Muscle of leg (tissue), 16 donors: ENCODE measurements at places on chromosomes 7 and 10. TPM values are rescaled to one million over a fixed set of nuclear protein-coding genes. Genes with fewer than 3 reads are reported as not detected.

The LIPN gene
- total RNA-seq: not detected

The CAMK1D gene
- 5.1 TPM for total RNA-seq

- DNase-seq: peak; percentile 85
- H3K4me3 ChIP-seq: peak overlapping the region; percentile 11
- peak overlapping the region; percentile 75 for H3K27ac ChIP-seq
- H3K36me3 ChIP-seq: no peaks in the 10 kb centered on the region
Measured at GRCh38 chr10:121994429-121994941, 5.5 kb downstream of the TACC2 start.

GRCh38 chr10:26622891-26623290 lies 74.6 kb upstream of the PDSS1 start:
- H3K36me3 ChIP-seq: no peaks in the 10 kb centered on the region
- H3K27ac ChIP-seq: no peak overlapping the region
- H3K4me3 ChIP-seq: no peak overlapping the region
- no peak for DNase-seq

DNA sequence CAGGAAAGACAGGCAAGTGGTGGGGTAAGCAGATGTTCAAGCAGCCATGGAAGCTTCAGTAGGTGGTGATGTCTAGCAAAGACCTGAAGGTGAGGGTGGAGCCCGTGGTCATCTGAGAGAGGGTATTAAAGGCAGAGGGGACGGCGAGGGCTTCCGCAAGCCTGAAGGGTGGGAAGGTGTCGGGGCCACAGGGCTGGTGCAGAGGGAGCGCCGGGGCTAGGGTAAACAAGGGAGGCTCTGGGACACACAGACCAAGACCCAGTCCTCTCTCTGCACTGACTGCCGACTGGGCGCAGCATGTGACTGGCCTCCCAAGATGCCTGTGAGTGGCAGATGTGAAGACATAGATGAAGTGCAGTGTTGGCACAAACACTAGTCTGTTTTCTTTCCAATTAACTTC lies 132.4 kb downstream of the PKD1L1 start:
- H3K27ac ChIP-seq: no peak overlapping the region
- no peak overlapping the region for H3K4me3 ChIP-seq
- no peaks in the 10 kb centered on the region for H3K36me3 ChIP-seq
- DNase-seq: no peak
- H3K27me3 ChIP-seq: no peaks in the 10 kb centered on the region

DNA sequence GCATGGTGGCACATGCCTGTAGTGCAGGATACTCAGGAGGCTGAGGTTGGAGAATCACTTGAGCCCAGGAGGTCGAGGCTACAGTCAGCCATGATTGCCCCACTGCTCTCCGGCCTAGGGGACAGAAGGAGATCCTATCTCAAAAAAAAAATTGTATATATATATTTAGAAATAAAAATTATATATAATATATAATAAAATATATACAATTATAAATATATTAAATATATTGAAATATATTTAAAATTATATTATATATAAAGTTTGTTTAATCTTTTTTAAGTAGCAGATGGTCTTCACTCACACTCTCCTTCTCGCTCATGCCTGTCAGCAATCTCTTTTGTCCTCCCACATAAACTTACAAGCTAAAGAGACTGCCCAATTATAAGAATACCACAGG lies 58.5 kb downstream of the LMBR1 start:
- no peak overlapping the region for H3K4me3 ChIP-seq
- no peaks in the 10 kb centered on the region for H3K27me3 ChIP-seq
- no peak overlapping the region for H3K27ac ChIP-seq
- no peaks in the 10 kb centered on the region for H3K36me3 ChIP-seq
- H3K4me1 ChIP-seq: no peaks in the 10 kb centered on the region
- DNase-seq: no peak

GRCh38 chr10:115093776-115094408 lies 727 bp downstream of the ATRNL1 start:
- no peak overlapping the region for H3K27ac ChIP-seq
- H3K4me1 ChIP-seq: peaks cover 5% of the 10 kb centered on the region
- DNase-seq: no peak
- H3K27me3 ChIP-seq: peaks cover 23% of the 10 kb centered on the region
- H3K4me3 ChIP-seq: peak overlapping the region; percentile 56
- H3K36me3 ChIP-seq: no peaks in the 10 kb centered on the region

DNA sequence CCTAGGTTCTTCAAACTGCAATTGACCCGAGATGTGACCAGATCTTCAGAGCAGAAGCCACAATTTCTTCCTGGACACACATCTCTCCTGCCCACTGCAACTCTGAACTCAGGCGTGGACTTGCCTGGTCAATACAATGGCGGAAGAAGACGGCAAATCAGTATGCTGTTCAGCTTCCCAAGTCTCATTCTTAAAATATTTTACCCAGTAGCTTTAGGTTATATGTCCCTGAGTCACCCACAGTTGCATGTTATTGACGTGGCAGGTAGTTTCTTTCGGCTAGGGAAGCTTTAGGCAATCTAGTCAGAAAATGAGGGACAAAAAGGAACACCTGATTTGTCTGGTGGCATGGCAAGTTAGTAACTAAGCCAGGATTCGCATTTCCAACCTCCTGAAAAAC lies 22.5 kb downstream of the CEP41 start:
- H3K36me3 ChIP-seq: no peaks in the 10 kb centered on the region
- peaks cover 6% of the 10 kb centered on the region for H3K4me1 ChIP-seq
- DNase-seq: no peak
- peak overlapping the region; percentile 73 for H3K27ac ChIP-seq
- no peaks in the 10 kb centered on the region for H3K27me3 ChIP-seq

DNA sequence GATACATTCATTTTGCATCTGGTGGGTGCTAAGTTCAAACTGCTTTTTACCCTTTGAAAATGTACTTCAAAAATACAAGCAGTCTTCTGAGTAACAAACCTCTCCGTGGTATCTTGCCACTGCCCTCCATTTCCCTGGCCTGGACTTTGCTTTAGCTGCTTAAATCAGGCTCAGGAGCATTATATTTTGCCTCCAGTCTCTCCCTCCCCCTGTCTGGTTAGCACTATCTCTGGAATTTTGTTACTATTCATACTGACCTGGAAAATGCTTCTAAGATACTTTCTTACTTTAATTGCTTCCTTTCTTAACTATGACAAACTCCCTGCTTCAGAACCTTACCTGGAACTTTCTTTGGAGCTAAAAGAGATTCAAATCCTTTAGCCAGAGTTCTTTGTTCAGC lies 369.8 kb downstream of the GFRA1 start:
- H3K27me3 ChIP-seq: no peaks in the 10 kb centered on the region
- no peaks in the 10 kb centered on the region for H3K4me1 ChIP-seq
- H3K4me3 ChIP-seq: no peak overlapping the region
- H3K36me3 ChIP-seq: no peaks in the 10 kb centered on the region

GRCh38 chr7:121480058-121480457 lies 84.0 kb upstream of the FAM3C start:
- no peak for DNase-seq
- no peak overlapping the region for H3K27ac ChIP-seq
- no peaks in the 10 kb centered on the region for H3K4me1 ChIP-seq
- H3K36me3 ChIP-seq: no peaks in the 10 kb centered on the region
- H3K4me3 ChIP-seq: no peak overlapping the region
